ENCODE measurements at places on chromosomes 2 and 18. TPM values are rescaled to one million over a fixed set of nuclear protein-coding genes. Genes with fewer than 3 reads are reported as not detected.

The VWA3B gene
- total RNA-seq = not detected

The TFPI gene
- total RNA-seq = 57.9 TPM

The APLF gene
- total RNA-seq = 11.5 TPM

The CD226 gene
- 0.78 TPM for total RNA-seq

The MYO5B gene
- 18.3 TPM for total RNA-seq

The DOK6 gene
- total RNA-seq = 2.6 TPM

The FAM124B gene
- 3.4 TPM for total RNA-seq

The MYOM1 gene
- 37.6 TPM for total RNA-seq

The RBKS gene
- total RNA-seq = 0.81 TPM

The DSG4 gene
- total RNA-seq = not detected

The CFAP65 gene
- total RNA-seq = not detected

The EML4 gene
- 18.5 TPM for total RNA-seq

All from gastroesophageal sphincter (tissue), 4 donors.